Erythroblast (primary cell): ENCODE measurements at places on chromosomes 4 and X.
A peak's percentile ranks its signal among the peaks of the same experiment; 100 is the strongest.

DNA sequence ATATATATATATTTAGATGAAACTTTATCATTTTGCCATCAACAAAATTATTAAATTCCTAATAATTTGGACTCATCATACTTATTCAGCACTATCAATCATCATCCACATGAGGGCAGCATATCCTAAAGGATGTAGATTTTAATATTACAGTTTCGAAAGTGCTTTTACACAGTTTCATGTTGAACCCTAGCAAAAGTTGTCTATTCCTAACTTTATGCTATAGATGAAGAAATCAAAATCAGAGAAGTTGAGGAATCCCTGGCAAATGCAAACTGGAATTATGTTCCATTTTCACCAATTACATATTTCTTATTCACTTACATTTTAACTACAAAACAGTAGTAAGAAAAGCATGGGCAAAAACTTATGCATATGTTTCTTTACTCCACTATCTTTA is 36.6 kb upstream of the UGT2A1 start:
- peak; percentile 55 for DNase-seq

- DNase-seq = no peak
Measured at GRCh38 chrX:133745349-133745748, 240.0 kb downstream of the GPC3 start.

- DNase-seq = no peak
Measured at GRCh38 chrX:82196866-82197265, 995.0 kb downstream of the SH3BGRL start.

- DNase-seq = no peak
Measured at GRCh38 chr4:48877827-48878535, 28.6 kb downstream of the OCIAD2 start.

GRCh38 chr4:114561590-114561989 is 37.0 kb upstream of the UGT8 start:
- no peak for DNase-seq

DNA sequence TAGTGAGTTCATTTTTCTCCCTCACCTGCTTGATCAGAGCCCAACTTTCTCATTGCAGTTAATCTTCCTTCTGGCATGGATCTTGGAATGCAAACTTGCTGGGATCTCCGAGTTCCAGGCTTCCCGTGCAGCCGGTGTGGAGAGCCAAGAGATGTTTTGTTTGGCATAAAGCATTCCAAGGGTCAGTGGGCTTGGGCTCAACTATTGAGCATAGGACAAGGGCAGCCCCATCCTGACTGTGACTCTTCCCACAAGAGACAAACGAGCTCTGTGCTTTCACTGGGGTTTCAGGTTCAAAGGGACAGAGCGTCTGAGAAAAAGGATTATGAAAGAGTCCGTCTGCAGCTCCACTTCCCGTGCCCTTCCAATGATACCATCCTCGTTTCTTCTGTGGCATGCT is 10.5 kb downstream of the TLR7 start:
- no peak for DNase-seq
